ENCODE measurements at places on chromosomes 7 and 10.

DNA sequence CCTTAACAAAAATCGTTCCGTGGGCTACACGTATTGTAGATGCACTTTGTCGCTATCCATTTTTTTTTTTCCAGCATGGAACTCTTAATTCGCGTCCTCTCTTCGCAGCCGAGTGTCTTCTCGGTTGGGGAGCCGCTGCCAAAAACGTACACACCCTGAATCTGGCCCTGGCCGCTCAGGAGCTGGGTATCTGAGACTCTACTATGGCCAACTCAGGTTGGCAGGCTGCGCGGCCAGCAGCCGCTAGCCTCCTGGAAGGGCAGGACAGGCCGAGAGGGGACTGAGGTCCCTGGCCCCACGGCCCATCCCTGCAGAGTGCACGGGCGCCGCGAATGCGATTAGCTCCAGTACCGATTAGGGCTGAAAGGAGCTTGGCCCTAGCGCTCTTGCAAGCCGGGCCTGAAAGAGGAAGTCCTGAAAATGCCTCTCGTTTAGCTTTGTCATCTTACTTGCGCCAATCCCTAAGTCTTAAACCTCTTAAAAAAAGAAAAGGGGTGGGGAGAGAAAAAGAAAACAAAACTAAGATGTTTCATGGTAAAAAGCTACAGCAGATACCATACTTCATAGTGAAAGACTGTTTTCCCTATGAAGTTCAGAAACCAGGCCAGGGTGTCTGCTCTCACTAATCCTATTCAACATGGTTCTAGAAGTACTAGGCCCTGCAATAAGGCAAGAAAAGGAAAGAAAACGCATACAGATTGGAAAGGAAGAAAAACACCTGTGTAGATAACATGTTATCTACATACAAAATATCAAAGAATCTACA is 113.2 kb upstream of the RHEB start:
- peak; percentile 74 for DNase-seq

GRCh38 chr10:67385089-67385488 is 310.9 kb downstream of the CTNNA3 start:
- DNase-seq, result no peak

GRCh38 chr7:148334959-148335577 is 255.5 kb upstream of the C7orf33 start:
- no peak for DNase-seq

- DNase-seq, result peak; percentile 95
Measured at GRCh38 chr10:27099916-27100812, at the start of gene ANKRD26. ANKRD26 (minus strand) TSS chr10:27100494; CDS start chr10:27100326, 168 bp downstream.

GRCh38 chr10:125006188-125006680 is 64.3 kb downstream of the ZRANB1 start:
- no peak for DNase-seq

DNA sequence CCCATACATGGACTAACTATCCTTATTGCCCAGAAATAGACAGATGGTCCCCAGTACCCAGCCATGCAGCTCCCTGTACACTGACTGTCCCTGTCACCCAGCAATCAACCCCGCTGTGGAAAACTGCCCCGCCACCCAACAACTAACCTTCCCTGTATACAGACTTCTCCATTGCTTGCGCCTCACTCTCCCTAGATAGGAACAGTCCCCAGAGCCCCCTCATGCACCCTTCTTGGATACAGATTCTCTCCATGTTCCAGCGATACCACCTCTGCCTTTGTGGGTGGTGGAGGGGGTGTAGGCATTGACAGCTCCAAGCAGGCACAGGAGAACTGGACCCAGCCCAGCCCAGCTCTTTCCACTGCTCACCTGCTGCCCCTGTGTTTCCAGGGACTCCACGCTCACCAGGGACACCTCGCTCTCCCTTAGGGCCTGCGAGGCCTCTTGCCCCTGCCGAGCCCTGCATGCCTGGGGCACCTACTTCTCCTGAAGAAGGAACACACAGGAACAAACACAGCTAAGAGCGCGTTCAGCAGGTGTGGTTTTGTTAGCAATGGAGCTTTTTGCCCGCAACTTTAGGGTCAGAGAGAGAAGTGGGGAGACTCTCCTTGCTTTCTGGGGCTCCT is 7.2 kb downstream of the SFTPD start:
- DNase-seq, result no peak

- DNase-seq, result no peak
Measured at GRCh38 chr7:27684491-27684890, 21.8 kb upstream of the HIBADH start.

- DNase-seq, result no peak
Measured at GRCh38 chr10:21300551-21300950, 224.9 kb downstream of the SKIDA1 start.

DNA sequence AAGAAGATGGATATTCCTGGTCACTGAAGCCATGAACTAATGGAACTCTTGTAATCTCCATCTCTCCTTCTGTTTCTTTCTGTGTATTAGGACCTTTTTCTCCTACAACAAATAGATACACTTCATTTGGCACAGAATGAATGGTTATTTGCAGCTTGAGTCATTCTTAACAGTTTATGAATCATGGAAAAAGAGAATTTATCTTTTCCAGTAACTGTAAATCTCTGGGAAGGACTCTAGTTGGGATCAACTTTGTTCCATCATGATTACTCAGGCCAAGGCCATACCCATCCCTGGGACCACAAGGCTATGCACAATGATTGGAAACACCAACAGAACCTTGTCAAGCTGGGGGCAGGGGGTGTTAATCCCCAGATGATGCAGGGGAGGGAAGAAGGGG is 36.1 kb upstream of the MDFIC start:
- no peak for DNase-seq

GRCh38 chr10:74822521-74823089 is 3.8 kb upstream of the KAT6B start:
- DNase-seq, result no peak

GRCh38 chr10:75395932-75396630 is 5.5 kb downstream of the ZNF503 start:
- no peak for DNase-seq

DNA sequence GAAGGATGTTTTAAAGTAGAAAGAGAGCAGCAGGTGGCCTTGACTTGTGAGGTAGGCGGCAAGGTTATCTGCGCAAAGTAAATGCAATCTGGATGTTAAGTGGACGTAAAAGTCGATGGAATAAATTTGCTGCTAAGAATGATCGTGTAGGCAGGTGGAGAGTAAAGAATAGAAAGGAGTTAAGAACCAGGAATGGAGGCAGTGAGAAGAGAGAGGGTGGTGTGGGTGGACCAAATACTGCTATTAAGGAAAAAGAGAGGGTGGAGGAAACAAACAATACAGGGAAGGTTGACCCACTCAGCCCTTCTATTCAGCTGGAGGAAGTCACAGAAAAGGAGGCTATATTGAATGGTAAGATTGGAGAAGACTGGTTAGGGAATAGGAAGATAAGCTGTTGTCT is 1.9 kb upstream of the CUL1 start:
- no peak for DNase-seq

- no peak for DNase-seq
Measured at GRCh38 chr10:35998026-35998425, 355.9 kb upstream of the FZD8 start.

DNA sequence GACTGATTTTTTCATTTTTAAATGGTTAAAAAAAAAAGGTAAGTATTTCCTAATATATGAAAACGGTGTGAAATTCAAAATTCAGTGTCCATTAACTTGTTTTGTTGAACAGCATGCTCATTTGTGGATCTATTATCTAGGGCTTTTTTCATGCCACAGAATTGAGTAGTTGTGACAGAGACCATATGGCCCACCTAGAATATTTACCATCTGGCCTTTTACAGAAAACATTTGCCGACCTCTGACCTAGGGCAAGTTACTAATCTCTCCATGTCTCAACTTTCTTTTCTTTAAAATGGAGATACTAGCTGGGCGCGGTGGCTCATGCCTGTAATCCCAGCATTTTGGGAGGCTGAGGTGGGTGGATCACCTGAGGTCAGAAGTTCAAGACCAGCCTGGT is 41.3 kb downstream of the GRK5 start:
- DNase-seq, result no peak

DNA sequence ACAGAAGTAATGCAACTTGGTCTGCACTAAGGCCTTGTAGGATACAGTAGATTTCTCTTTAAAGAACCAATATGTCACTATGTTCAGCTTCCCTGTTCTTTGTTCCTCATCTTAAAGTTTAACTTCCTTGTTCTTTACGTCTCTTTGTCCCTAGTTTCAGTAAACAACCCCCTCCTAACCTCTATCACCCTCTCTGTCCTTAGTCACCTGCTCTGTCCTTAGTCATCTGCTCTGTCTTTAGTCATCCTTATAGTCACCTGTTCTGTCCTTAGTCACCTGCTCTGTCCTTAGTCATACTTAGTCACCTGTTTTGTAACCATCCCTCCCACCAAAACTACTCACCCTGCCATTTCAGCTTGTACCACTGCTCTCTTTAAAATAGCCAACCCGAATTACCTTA is 144.6 kb upstream of the TMEM106B start:
- peak; percentile 5 for DNase-seq

DNA sequence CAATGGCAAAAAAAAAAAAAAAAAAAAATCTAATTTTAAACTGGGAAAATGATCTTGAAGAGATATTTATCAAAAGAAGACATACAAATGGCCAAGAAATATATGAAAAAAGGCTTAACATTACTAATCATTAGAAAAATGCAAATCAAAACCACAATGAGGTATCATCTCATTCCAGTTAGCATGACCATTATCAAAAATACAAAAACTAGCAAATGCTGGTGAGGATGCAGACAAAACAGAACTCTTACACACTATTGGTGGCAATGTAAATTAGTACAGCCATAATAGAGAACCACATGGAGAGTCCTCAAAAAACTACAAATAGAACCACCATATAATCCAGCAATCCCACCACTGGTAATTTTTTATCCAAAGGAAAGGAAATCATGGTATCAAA is 489.6 kb downstream of the TNS3 start:
- no peak for DNase-seq

- no peak for DNase-seq
Measured at GRCh38 chr7:36171503-36171902, 18.4 kb downstream of the EEPD1 start.

All from CD4-positive, alpha-beta T cell treated with Interleukin-4 for 4 hours (primary cell).